Activated T-cell treated with anti-CD3 and anti-CD28 coated beads for 48 hours (primary cell): ENCODE measurements at places on chromosomes 3 and 15.

DNA sequence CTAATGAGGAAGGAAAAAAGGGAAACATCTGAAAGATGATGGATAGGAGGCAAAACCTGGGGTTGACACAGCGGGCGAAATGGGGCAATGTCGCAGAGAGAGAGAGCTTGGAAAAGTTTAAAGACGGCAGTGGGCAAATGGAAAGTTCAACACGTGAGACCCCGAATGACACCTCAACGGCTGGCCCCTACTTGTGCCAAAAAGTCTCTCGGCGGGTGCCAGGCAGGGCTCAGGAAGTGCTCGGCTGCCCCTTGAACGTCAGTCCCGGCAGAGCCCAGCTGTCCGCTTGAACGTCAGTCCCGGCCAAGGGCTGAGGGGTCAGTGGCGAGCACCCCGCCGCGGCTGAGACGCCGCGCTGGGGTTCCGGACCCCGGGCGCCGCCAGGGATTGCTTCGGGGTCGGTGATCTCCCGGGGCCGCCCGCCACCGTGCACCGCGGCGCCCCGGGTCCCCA is 658 bp downstream of the EOGT start:
- DNase-seq, result peak; percentile 31

GRCh38 chr3:52120556-52121463 is 33.4 kb downstream of the POC1A start:
- DNase-seq, result no peak

- DNase-seq, result no peak
Measured at GRCh38 chr3:42658771-42659390, 5.4 kb downstream of the ZBTB47 start.

DNA sequence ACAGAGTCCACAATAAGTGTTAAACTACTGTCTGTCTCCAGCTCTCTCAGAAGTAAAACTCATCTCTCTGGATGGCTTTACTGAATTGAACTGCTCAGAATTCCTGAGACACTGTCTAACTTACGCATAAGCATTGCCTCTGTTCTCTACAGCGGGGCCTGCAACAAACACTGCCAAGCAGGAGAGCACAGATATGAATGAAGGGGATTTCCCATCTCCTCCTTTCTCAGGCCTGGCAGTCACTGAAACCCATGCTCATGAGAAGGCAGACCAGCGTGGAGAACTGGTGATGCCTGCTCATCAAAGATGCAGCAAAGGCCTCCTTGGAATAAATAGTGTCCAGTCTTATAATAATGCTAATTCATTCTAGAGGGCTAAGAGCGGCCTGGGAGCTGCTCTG is 10.3 kb downstream of the RASGRP1 start:
- no peak for DNase-seq

DNA sequence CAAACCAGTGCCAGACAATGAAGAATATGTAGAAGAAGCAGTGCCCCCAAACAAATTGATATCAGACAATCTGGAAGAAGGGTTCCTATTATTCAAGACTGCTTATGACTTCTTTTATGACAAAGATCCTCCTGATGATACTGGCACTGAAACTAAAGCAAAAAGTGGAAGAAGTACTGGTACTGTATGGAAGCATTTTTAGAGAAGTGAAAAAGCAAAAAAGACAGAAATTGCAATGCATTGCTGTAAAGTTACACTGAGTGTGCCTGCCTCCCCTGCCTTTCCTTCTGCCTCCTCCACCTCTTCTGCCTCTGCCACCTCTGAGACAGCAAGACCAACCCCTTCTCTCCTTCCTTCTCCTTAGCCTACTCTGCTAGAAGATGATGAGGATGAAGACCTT is 167.6 kb downstream of the PLCL2 start:
- no peak for DNase-seq

DNA sequence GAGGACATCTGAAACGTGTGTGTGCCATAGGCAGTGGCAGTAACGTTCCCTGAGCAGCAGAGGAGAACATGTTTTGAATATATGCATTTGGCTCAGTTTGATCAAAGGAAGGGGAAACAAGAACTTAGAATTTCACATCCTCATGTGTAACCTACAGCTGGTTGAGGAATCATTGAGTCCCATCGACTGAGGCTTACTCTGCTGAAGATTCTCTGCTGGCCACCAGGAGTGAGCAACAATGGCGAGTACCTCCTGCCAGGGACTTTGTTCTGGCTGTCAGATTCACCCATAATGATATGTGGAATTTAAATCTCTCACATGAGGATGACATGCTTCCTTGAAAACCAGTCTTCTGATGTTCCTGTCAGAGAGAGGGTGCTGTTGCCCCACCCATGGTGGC is 21.3 kb downstream of the GORASP1 start:
- DNase-seq, result no peak

DNA sequence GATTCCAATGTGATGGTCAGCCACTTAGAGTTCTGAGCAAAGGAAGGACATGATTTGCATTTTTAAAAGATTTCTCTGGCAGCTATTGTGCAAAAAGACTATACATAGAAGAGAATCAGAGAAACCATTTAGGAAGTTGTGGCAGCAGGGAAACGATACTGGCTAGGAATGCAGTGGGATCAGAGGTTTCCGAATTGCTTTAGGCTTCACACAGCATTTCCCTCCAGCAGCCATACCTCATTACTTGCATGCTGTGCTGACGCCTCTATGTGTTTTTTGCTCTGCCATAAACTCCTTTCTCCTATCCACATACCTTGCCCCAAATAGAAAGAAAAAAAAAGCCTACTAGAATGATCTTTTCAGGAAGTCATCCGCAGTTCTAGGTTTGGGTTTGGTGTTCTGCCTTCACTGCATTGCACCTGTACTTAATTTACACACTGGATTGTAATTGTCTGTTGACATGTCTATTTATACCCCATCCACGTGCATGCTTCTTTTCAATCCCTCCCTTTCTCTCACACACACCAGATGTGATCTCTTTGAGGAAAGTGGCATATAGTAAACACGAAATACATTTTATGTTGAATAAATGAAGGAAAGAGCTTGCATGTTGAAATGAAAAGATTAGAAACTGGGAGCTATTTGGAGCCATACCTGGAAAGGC is 860.3 kb upstream of the SEMA6D start:
- DNase-seq, result no peak

DNA sequence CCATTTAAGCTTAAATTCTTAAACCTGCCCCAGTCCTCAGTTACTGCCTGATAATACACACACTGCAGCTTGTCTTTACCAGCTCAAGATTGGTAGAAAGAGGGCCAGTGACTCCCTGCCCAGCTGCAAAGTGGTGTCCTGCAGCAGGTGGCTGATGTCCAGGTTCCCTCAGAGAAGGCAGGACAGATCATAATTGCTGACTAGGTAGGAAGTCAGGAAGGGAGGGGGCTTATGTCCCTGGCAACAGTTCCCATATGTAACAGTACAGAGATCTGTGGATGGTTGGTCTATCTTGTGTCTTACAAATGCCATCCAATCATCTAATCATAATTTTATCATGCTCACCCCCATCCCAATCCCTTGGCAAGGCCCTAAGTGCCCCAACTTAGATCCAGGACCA is 492.1 kb upstream of the PPP2R3A start:
- no peak for DNase-seq

DNA sequence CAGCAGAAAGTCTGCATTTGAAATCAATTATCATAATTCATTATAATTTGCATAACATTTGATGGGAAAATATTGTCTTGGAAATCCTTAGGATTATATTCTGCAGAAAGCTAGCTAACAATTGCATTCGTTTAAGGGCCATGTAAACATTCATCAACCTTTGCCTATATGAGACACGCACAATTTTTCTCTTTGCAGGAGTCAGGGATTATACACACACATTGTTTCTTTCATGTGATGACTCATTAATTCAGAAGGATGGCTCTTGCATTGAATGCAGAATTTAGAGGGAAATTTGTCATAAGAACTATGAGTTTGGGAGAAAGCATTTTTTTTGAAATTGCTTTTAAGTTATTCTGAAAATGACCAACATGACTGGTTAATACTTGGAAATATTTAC is 844.7 kb downstream of the DIPK2A start:
- no peak for DNase-seq

GRCh38 chr15:75966073-75966472 is 46.2 kb downstream of the NRG4 start:
- no peak for DNase-seq

- no peak for DNase-seq
Measured at GRCh38 chr3:112074616-112075497, 11.3 kb upstream of the C3orf52 start.

GRCh38 chr3:153042088-153042487 is 119.9 kb upstream of the RAP2B start:
- DNase-seq, result no peak

DNA sequence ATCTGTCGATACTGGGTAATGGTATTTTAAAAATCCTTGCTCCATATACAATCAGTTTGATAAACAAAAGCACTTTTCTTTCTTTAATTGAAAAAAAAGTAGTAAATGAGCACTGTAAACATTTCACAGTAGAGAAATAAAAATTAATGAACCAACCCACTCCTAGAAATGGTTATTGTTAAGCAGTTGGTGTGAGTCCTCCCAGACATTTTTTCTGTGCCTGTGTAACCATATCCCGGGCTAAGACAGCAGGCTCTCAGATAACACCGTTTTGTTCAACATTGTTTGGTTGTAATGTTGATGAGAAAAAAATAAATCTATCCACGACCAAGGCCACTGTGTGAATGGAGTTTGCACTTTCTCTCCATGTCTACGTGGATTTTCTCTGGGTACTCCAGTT is 42.6 kb downstream of the PXK start:
- no peak for DNase-seq

DNA sequence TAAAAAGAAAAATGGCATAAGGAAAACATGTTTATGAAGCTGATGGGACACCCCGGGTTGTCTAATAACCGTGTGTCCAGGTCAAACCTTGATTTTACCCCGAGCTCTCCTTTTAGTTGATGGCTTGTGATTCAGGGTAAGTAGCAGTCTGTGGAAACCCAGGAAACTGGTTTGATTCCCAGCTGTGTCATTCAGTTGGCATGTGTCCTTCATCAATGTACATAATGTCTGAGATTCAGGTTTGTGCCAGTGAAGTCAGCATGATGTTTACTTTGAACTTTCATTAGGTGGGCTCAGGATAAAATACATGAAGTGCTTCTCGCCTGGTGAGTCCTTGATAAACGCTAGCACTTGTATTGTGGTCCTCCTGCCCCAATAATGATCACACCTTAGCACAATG is 4.3 kb upstream of the COPG1 start:
- no peak for DNase-seq

DNA sequence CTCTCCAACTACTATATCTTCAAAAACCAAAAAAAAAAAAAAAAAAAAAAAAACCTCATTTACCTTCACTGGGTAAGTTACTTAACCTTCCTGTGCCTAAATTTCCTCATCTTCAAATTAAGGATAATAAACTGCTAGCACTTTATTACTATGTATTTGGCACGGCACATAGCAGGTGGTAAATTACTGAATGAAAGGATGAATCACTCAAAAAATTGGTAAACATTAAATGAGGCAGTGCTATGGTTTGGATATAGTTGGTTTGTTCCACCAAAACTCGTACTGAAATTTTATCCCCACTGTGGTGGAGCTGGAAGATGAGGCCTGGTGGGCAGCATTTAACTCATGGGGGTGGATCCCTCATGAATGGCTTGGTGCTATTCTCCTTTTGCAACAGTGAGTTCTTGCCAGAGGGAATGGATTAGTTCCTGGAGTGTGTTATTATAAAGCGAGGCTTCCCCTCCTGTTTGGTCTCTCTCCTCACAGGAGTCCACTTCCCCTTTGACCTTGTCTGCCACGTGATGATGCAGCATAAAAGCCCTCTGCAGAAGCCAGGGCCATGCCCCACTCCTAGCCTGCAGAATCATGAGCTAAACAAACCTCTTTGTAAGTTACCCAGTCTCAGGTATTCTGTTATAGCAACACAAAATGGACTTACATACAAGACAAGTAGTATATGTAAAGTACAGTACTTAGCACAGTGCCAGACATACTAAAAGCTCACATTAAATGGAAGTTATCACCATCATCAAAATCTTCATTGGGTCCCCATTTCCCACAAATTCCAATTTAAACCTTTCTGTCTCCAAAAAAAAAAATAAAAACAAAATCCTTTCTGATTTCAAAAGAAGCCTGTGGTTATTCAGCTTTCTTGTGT is 20.6 kb downstream of the DCUN1D1 start:
- DNase-seq, result no peak

DNA sequence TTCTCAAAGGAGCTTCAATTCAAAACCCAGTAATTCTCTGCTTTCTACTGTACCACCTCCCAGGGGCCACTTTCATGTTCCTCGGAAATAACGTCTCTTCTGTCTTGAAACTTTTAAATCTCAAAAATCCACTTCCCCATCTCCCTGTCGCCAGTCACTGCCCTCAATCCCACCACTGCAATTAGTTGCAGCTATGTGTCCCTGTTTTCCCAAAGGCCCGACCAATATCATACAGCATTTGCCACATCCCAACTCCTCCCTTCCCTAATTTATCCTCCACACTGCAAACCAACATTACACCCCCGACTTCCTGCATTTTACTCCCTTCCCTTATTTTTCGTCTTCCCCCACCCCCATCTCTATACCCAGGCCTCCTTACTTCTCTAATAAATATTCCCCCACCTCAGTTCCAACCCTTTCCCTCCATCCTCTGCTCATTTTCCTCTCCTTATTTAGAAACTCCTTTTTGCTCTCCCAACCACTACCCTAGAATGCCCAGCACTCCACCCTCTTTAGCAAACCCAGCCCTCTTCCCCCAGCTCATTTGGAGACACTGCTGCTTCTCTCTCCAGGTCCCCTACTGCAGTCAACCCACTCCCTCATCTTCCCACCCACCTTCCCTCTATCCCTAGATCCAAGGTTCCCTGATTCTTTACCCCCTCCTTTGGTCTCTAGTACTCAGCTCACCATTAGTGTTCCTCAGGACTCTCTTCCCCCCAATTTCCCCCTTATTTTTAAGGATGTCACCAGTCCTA is 1.1 kb downstream of the NPTN start:
- DNase-seq, result no peak

GRCh38 chr3:102447272-102447671 is 12.5 kb downstream of the ZPLD1 start:
- no peak for DNase-seq

DNA sequence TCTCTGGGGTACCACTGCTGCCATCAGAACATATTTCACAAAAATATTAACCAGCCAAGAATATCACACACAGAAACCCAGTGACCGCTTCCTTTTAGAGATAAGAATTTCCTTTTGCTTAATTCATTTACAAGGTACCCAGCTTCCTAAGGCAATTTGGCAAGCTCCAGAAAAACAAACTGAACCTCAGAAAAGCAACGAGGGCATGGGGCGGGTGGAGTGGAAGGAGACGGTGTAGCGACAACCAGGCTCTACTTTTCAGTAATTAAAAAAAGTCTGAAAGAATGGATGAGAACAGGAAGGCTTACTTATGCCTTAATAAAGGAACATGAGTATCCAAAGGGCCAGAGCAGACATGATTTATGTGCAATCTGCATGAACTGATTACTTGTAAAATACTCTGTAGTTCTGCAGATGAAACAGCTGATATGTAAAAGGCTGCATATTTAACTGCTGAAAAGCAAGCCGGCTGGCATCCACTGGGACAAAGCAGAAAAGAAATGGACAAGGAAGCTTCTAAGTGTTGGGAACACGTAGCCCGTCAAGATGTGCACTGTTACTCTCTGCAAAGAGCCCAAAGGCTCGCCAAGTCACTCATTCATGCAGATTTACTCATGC is 18.6 kb downstream of the RFTN1 start:
- no peak for DNase-seq
